ENCODE measurements at places on chromosomes 11 and 22. TPM values are rescaled to one million over a fixed set of nuclear protein-coding genes. Genes with fewer than 3 reads are reported as not detected.

DNA sequence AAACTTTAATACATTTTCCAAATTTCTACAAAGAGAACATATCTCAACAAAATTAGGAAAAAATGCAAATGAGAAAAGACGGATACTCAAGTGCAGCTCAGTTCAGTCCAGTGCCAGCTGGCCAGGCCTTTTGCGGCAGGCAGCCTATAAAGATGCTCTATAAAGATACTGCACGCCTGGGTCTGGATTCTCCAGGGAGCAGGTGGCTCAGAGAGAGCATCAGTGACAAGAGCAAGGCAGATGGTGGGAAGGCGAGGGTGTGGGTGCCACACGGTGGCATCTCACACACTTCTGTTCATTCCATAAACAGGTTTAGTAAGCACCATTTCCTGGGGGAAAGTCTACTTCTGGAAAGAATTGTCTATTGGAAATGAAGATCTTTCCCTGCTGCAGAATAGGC lies 18.1 kb upstream of the SCN3B start:
- DNase-seq = no peak

DNA sequence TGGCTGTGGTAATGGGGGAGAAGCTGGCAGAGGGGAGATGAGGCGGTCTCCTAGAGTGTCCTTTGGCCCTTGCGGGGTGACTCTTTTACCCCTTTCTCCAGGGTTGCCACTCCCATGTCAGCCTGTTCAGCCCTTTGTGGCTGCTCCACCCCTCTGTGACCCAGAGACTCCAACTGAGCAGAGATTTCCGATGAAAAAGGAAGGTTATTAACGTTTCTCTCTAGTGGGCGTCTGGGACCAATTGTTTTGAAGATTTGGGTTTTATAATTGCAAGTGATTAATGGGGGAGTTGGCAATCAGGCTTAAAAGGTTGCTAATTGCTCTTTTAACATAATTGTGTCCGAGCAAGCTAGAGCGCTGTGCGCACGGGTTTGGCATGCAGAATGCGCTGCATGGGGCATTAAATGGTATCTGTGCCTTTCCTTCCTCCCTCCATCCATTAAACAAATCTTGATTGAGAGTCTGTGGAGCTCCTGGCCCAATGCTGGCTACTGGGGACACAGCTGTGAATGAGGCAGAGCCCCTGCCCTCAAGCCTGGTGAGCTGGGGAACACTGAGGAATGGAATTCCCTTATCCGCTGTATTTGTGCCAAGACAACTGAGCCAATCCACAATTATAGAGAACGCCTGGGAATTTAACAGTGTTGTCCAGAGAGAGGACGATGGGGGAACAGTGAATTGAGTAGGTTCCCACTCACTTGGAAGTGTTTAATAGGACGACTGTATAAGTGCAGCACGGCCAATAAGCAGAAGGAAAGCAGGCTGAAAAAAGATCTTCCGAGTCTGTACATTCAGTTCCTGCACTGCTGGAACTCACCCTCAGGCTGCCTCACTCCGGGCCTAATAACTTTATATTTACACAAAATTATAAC lies 295.9 kb downstream of the MIAT start:
- DNase-seq = no peak

The P2RX6 gene
- total RNA-seq = 0.59 TPM

The UPB1 gene
- 0.39 TPM for total RNA-seq

- DNase-seq = no peak
Measured at GRCh38 chr22:23116506-23117263, 25.1 kb downstream of the RSPH14 start.

DNA sequence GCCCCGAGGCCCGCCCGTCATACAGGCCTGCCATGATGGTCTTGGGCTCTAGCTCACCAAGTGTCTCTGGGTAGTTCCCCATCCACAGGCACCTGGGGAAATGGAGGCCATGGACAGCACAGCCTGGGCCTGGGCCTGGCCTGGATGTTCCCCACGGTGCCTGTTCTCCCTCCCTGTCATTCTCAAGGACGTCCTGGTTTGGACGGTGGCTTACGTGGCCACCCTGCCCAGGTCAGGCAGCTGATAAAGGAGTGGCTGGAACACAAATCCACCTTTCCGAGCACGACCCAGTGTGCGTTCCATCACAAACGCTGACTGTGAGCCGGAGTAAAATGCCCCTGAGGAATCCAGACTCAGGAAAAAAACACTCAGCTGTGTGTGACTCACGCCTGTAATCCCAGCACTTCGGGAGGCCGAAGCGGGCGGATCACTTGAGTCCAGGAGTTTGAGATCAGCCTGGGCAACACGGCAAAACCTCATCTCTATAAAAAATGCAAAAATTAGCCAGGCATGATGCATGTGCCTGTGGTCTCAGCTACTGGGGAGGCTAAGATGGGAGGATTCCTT lies 41.2 kb upstream of the TESMIN start:
- no peak for DNase-seq

DNA sequence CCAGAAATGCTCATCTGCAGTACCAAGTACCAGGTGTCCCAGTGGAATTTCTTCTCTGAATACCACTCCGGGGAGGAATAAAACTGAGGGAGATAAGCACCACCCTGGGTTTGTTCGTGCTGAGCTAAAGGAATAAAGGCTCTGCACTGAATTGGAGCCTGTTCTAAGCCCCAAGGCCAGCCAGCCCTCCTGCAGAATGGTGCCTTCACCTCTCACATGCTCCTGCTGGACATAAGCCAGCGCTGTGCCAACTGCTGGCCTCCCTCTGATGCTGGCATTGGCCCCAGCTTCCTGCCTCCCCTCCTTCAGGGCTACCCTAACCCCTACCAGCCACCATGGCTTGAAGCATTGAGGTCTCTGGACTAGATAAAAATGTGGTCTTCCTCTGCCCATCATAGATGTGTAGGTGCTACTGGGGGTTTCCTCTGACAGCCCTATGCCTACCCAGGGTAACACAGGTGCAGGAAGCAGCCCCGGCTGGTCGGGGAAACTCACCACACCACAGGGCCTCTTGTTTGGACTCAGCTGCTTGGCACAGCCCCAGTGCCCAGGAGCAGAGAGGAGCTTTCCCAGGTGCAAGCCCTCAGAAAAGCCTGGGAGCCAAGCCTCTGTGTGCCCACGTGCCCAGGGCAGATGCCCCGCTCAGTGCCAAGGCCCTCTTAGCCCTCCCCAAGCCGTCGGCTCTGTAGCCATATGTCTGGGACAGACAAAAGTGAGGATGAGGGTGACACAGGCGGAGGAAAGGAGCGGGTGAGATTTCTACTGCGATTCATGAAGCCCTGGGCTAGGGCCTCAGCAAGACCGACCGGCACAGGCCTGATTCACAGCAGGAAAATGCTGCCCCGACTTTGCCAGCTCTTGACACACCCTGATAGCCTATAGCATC lies 34.1 kb upstream of the JAM3 start:
- no peak for DNase-seq

- DNase-seq = no peak
Measured at GRCh38 chr11:134554861-134555260, 142.8 kb upstream of the B3GAT1 start.

The APIP gene
- 18.6 TPM for total RNA-seq

DNA sequence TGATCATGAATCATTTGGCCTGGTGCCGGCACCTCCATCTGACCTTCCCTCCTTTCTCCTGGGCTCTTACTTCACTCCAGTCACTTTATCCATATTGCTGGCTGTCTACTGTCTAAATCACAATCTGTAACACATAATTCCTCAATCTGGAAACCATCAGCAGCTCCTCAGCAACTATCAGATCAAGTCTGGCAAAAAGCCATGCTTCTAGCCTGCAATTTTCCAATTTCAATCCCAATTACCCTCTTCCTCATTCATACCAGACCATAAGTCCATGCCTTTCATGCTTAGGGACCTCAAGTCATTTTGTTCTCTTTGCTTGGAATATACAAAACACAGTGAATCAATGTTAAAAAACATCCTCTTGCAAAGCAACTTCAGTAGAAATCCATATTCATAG lies 882.8 kb upstream of the ANO3 start:
- peak; percentile 57 for DNase-seq

DNA sequence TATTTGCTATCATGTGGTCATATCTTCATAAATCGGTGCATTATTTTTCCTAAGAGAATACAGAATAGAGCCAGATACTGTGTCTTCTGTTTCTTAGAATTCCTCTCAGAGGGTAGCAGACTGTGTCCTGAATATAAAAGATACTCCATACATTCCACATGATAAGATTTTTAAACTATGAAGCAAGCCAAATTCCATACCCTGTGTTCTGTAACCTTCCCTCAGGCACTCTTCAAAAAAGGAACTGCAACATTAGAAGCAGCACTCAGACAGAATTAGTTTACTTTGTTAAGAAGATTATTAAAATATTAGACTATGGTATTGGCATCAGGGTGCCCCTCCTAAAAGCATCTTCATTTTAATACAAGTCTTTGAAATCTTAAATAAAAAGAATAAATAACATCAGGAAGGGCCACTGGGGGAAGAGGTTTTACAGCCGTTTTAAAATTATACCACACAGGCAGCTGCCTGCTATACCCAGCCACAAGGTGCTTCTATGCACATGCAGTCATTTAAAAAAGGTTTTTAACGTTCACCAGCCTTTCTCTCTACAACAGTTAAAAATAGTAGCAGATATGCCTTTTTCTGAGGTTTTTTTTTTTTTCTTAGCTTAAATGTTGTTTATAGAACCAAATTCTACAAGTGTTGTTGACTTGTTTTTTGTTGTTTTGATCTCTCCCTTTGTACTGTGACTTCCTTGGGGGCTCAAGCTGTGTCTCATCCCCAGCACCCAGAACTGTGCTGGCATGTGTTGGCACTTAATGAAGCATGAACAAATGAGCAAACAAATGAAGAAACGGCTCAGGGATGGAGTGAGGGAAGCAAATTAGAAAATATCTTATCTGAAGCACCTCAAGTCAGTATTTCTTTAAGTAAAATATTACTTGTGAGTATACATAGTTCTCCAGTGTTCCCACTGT lies 54.7 kb upstream of the CCDC89 start:
- no peak for DNase-seq

DNA sequence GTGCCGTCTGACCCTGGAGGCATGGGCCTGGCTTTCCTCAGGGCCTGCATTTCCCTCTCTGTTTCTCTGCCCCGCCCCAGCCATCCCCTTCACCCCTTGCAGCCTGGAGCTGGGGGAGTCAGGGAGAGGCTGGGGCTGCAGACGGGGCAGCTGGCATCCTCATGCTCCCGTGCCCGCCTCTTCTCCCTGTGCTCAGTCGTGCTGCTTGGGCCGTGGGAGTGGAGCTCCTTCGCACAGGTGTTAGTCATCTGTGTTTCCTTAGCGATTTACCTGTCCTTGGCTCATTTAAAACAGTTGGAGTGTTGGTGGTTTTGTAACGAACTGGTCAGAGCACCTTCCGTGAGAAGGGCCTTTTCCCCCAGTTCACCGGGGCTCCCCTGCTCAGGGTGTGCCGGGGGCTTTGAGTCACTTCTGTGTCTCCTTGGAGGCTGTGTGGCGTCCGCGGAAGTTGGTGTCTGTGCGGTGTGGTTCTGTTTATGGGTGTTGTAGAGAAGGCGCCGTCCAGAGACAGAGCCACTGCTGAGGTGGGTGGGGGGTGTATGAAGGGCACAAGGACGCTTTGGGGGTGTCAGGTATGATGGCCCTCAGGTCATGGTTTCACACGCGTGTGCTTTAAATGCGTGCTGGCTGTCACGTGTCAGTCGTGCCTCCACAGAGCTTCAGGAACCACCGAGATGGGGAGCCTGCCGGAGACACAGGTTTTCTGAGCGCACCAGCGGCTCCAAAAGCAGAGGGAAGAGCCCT lies 19.5 kb downstream of the BRSK2 start:
- no peak for DNase-seq

The CCDC85B gene
- total RNA-seq = 11.4 TPM

The CD59 gene
- 79.6 TPM for total RNA-seq

DNA sequence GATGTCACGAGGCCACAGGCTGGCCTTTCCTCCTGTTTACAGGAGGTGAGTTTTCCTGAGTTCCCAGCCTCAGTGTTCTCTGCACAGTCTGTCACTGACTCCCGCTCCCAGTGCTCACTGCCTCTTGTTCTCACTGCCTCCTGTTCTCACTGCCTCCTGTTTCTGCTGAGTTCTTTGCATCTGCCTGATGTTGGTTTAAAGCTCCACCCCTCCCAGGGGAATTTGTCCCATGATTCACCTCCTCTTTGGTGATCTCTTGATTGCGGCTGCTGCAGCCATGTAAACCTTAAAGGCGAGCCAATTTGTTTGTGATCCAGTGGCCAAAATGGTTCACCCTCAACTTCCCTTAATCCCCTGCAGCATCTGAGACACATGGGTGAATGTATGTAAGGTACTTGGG lies 6.0 kb upstream of the TUBA8 start:
- no peak for DNase-seq

The GAB4 gene
- not detected for total RNA-seq

Data from skin of body (tissue), 3 donors.